MCF 10A (cell line): ENCODE measurements at places on chromosomes 16 and 17. TPM values are rescaled to one million over a fixed set of nuclear protein-coding genes. Genes with fewer than 3 reads are reported as not detected.

PTX4 gene
- total RNA-seq, result not detected in 2 replicates

CDH3 gene
- 74.4 and 107 TPM in 2 replicates for total RNA-seq

KRTAP1-1 gene
- total RNA-seq, result not detected in 2 replicates

LGALS9B gene
- total RNA-seq, result not detected in 2 replicates

HP gene
- not detected in 2 replicates for total RNA-seq

GAS2L2 gene
- total RNA-seq, result 0.23 and 0.39 TPM in 2 replicates

- peaks cover 64% of the 10 kb centered on the region for H3K36me3 ChIP-seq
- H3K27ac ChIP-seq, result no peak overlapping the region
- no peaks in the 10 kb centered on the region for H3K27me3 ChIP-seq
- DNase-seq, result peak; percentile 68
- H3K4me1 ChIP-seq, result peaks cover 34% of the 10 kb centered on the region
These were observed 3.3 kb downstream of the POLR3E start for GRCh38 chr16:22300427-22301071.

DNA sequence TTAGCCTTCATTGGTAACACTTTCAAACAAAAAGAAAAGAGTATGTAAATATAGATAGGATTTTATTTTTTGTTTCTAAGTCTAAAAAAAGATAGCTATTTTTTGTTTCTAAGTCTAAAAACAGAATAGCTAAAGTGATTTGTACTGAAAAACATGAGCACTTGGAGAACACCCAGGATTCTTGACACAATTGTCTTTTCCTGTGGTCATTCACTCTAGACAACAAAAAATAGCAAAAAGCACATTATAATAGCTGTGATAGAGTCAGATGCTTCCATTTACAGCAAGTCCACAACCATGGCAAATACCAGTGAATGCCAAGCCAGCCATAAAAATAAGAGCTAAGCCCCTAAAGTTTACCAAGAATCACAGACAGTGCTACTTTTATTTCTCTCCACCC, 36.7 kb downstream of the SKAP1 start:
- no peaks in the 10 kb centered on the region for H3K4me1 ChIP-seq
- DNase-seq, result no peak
- H3K27me3 ChIP-seq, result peaks cover 48% of the 10 kb centered on the region
- H3K4me3 ChIP-seq, result no peak overlapping the region
- H3K27ac ChIP-seq, result no peak overlapping the region
- H3K36me3 ChIP-seq, result no peaks in the 10 kb centered on the region

DNA sequence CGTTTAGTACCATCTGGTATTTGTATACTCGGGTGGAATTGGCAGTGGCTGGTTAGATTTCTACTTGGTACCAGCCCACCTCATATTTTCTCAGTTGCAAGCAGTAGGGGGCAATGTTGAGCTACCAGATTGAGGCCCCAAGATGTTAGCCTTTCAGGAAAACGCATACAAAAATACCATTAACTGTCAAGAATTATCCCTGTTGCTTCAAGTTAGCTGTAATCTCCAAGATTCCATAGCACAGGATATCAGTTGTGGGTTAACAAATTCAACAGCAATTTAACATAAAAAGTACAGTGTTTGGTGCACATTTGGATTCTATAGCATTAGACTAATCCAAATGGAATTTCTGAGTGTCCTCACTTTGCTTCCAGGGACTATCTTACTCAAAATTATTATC, 188.2 kb downstream of the FTO start:
- no peaks in the 10 kb centered on the region for H3K27me3 ChIP-seq
- H3K4me1 ChIP-seq, result peaks cover 16% of the 10 kb centered on the region

DNA sequence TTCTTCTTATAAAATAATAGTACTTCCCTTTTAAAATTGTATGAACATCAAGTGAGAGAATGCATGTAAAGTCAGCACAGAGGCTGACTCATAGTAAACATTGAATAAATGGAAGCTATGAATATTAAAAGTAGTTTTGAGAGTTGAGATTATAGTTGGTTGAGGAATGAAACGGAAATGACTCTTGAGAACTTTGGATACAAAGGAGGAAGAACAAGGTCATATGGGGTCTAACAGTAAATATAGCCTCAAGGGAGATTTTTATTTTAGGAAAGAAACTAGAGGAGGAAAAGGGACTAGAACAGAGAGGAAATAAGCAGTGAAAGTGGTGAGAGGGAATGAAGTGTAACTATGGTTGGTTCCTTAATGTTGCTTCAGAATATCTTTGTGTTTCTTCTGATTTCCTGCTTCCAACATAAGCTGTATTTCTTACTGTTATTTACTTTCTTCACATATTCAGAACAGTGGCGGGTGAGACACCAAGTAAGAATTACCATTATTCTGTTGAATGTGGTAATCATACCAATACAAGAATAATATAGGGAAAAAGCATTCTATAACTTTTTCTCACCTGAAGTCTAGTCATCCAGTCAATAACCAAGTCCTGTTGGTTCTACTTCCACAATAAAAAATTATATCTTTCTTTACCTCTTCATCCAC, 165.1 kb downstream of the CHD9 start:
- H3K27ac ChIP-seq, result no peak overlapping the region
- H3K27me3 ChIP-seq, result no peaks in the 10 kb centered on the region
- peaks cover 36% of the 10 kb centered on the region for H3K36me3 ChIP-seq
- no peak overlapping the region for H3K4me3 ChIP-seq

- H3K27ac ChIP-seq, result no peak overlapping the region
- peaks cover 35% of the 10 kb centered on the region for H3K36me3 ChIP-seq
- no peak overlapping the region for H3K4me3 ChIP-seq
- DNase-seq, result no peak
- no peaks in the 10 kb centered on the region for H3K27me3 ChIP-seq
These were observed 43.9 kb upstream of the SREBF1 start for GRCh38 chr17:17880577-17881196.

- H3K4me3 ChIP-seq, result no peak overlapping the region
- H3K36me3 ChIP-seq, result no peaks in the 10 kb centered on the region
- no peaks in the 10 kb centered on the region for H3K4me1 ChIP-seq
- H3K27ac ChIP-seq, result no peak overlapping the region
- peaks cover 63% of the 10 kb centered on the region for H3K27me3 ChIP-seq
These were observed 194.7 kb upstream of the MPHOSPH6 start for GRCh38 chr16:82364690-82365089.

DNA sequence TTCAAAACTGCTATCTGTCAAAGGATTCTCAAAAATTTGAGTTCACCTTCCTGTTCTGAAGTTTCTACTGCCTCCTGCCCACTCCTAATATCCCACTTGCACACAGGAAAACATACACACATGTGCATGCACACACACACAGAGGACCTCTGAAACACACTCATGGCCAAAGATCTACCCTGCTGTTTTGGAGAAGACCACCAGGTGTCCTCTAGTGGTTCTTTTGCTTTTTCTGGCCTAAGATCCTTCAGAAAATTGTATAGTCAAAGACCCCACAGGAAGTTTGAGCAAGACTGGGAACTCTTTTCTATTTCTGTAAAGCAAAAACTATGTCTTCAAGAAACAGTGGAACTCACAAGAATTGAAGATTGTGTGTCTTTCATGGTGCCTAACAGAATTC, 90.2 kb downstream of the CDH8 start:
- H3K4me3 ChIP-seq, result no peak overlapping the region
- no peak overlapping the region for H3K27ac ChIP-seq
- peaks cover 86% of the 10 kb centered on the region for H3K27me3 ChIP-seq
- H3K36me3 ChIP-seq, result no peaks in the 10 kb centered on the region
- DNase-seq, result no peak

DNA sequence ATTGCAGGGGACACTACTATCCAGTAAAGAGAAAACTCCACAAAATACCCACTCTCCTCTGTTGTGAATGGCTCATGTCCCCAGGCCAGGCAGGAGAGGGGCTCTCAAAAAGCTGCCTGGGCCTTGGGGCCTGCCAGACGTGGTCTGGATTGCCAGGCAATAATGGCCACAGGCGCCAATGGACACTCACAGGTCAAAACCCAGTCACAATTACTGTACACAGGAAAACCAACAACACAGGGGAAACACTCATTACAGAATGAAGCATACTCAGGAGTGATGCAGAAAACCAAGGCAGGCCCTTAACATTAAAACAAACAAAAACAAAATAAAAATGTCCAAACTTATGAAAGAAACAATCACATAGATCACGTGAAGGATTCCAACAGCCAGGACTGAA, 35.1 kb upstream of the SREBF1 start:
- H3K4me1 ChIP-seq, result peaks cover 5% of the 10 kb centered on the region
- no peak for DNase-seq
- peaks cover 30% of the 10 kb centered on the region for H3K36me3 ChIP-seq
